ENCODE measurements at places on chromosomes 6 and 20.

- no peak for DNase-seq
These were observed 23.6 kb downstream of the ENPP1 start for GRCh38 chr6:131831392-131831791.

DNA sequence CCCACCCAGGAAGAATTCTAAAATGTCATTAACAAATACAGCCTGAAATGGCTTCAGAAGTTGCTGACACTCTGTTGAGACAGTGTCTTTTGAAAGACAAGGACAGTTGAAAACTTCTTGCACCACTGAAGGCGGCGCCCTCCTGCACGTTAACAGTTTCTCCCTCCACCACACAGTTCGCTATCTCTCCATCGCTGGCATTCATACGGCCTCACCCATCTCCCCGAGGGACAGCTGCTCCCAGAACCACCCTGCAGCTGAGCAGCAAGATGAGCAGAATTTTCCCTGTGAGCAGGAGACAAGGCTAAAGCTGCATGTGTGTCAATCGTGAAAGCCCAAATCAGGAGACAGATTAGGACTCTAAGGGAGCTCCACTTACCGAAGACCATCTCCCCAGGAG, 113.3 kb downstream of the LY86 start:
- no peak for DNase-seq

GRCh38 chr6:118675225-118675624, 23.8 kb upstream of the CEP85L start:
- no peak for DNase-seq

GRCh38 chr6:7479801-7480266, 61.6 kb upstream of the DSP start:
- DNase-seq = no peak

- no peak for DNase-seq
These were observed 281.3 kb downstream of the BMP7 start for GRCh38 chr20:56985066-56985685.

All from activated naive CD4-positive, alpha-beta T cell (primary cell).